Activated naive CD4-positive, alpha-beta T cell treated with Interleukin-2 at 50 U/mL for 16 hours (primary cell): ENCODE measurements at places on chromosomes 13 and 19.

GRCh38 chr13:52711286-52711685 lies 28.3 kb downstream of the CNMD start:
- no peak for DNase-seq

DNA sequence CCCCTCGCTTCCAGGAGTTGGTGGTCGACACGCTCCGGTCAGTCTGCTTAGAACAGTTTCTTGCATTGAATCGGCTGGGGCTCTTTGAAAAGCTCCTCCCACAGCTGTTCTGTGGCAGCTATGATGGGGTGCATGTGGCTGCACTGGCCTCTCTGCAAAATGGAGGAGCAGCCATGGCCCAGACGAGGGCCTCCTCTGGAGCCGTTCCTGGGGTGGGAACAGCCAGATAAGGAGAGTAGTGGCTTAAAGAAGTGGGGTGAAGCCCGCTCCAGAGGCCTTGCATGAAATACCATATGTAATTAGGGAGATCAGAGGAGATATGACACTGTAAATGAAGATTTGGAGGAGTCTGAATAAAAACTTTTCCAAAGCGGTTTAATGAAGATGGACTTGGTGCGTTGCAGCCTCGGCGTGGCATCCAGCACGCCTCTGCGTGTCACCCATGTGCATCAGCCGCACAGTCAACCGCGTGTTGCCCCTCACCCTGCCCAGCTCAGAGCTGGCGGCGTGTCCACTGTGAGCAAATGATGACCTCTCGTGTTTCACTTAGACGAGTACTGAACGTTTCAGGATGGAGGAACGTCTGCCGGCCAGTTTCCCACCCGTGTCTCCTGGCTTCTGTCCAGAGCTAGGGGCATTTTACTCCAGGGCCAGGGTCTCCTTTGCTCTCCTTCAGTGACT lies 199.2 kb downstream of the TEX29 start:
- no peak for DNase-seq

DNA sequence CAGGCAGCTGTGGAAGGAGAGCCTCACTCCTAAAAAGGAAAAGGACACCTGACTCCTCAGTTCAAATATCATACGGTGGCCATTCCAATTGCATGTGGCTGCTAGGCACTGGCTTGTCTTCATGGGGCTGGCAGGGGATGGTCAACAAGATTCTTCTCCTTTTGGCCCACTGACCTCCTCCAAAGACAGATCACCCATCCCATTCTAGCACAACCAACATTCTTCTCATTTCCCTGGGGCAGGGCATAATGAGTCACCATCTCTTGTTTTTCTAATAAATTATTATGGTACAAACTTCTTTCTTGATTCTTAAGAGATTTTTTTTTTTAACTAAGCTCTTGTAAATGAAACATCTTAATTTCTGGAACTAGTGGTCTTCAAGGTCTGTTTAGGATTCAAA lies 136.7 kb upstream of the NBEA start:
- no peak for DNase-seq

GRCh38 chr13:39095500-39095899 lies 57.2 kb downstream of the NHLRC3 start:
- DNase-seq = no peak

DNA sequence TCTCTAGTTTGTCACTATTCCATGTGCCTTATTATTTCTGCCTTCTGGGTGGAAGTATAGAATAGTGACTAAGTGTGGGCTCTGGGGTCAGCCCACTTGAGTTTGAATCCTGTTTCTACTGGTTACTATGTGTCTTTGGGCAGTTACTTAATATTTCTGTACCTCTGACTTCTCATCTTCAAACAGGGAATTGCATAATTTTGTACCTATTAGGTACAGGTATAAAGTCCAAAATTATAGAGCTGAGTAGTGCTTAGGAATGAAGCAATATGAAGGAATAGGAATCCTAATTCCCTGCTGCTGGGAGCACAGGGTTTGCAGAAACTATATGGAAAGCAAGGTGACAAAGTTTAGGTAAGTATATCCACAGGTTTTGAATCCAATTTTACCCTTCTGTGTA lies 564.5 kb downstream of the GPC5 start:
- DNase-seq = no peak

DNA sequence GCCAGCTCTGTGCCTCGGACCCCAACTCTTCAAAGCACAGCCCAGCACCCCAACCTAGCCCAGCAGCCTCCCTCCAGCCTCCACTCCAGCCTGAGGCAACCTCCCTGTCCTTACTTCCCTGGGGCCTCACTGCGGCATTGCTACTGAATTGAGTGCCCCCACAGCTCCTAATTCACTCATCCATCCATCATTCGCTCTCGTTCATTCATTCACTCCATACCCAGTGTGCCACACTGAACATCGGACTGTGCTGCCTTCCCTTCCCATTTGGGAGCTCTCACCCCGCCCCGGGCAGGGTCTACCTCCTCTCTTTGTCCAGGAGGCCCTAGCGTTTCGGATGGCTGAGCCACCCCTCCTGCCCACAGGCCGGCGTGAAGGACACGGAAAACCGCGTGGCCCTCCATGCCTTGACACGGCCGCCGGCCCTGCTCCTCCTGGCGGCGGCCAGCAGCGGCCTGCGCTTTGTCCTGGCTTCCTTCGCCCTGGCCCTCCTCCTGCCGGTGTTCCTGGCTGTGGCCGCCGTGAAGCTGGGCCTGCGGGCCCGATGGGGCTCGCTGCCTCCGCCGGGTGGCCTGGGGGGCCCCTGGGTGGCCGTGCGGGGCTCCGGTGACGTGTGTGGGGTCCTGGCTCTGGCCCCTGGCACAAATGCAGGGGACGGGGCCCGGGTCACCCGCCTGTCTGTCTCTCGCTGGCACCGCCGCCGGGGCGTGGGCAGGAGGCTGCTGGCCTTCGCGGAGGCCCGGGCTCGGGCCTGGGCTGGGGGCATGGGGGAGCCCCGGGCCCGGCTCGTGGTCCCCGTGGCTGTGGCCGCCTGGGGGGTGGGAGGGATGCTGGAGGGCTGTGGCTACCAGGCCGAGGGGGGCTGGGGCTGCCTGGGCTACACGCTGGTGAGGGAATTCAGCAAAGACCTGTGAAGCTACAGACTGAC lies 1.3 kb downstream of the NAT14 start:
- no peak for DNase-seq

- DNase-seq = no peak
Measured at GRCh38 chr13:47945738-47946137, 55.3 kb downstream of the SUCLA2 start.

DNA sequence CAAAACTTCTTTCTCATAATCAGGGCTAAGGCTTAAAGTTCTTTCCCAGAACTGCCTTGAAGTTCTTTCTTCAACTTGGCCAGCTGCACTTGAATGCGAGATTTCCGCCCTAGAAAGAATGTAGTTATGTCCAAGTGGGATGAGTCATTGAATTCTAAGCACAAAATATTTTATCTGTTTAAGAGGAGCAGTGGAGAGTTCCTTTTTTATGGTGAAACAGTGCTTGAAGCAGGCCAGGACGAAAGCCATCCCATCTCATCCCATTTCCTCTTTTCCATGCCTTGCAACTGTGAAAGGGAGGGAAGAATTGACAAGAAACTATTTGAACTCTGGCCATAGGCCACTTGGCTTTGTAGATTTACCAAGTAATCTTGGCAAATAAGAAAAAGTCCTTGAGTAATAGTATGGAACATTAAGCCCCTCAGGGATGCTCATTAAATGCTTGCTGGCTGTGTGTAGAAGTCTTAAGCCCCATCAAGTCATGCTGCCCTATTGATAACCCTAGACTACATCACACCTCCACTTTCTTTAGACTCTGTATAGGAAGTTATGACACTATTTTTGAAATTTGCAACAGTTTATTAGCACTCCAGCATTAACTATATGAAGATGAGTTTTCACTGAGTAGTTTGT lies 174.5 kb downstream of the KCTD12 start:
- no peak for DNase-seq
